Glutamatergic neuron (in vitro differentiated cells): ENCODE measurements at places on chromosomes 3 and 15.
A peak's percentile ranks its signal among the peaks of the same experiment; 100 is the strongest.

- DNase-seq = no peak
These were observed 46.4 kb upstream of the SYNM start for GRCh38 chr15:99058421-99058870.

GRCh38 chr3:73614419-73614818 is 10.3 kb downstream of the PDZRN3 start:
- no peak for DNase-seq

- DNase-seq = peak; percentile 16
These were observed 259.9 kb upstream of the ATP11B start for GRCh38 chr3:182533394-182533793.

GRCh38 chr15:70030851-70031250 is 66.9 kb downstream of the TLE3 start:
- DNase-seq = peak; percentile 3

- no peak for DNase-seq
These were observed 54.4 kb downstream of the ADCY5 start for GRCh38 chr3:123394391-123395020.

DNA sequence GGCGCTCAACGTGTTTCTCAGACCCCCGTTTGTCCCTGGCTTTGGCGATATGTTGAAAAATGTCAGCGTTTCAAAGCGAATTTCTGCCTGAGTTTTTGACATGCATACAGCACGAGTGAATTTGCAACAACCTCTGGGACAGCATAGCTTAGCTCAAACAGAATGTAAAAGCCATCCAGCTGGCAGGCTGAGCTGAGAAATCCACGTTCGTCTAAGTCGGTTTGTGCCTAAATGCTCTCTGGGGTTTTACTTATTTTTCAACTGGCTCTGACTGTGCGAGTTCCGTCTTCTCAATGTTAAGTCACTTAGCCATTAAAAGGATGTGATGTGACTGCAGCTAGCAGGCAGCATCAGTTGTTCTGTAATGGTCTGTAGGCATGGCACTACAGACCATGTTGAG is 243.5 kb upstream of the SLCO3A1 start:
- no peak for DNase-seq

GRCh38 chr3:132174500-132174899 is 139.7 kb upstream of the CPNE4 start:
- no peak for DNase-seq
